ENCODE measurements at places on chromosomes 3 and 15.
A peak's percentile ranks its signal among the peaks of the same experiment; 100 is the strongest.

- no peak for ATAC-seq
Observed at GRCh38 chr15:79973456-79974195, 2.6 kb upstream of the BCL2A1 start.

DNA sequence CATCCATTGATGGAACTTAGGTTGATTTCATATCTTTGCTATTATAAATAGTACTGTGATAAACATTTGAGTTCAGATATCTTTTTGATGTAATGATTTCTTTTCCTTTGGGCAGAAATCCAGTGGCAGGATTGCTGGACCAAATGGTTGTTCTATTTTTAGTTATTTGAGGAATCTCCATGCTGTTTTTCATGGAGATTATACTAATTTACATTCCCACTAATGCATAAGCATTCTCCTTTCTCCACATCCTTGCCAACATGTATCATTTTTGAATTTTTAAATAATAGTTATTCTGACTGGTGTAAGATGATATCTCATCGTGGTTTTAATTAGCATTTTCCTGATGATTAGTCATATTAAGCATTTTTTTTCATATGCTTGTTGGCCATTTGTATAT, 144.0 kb upstream of the SUCLG2 start:
- no peak for ATAC-seq

DNA sequence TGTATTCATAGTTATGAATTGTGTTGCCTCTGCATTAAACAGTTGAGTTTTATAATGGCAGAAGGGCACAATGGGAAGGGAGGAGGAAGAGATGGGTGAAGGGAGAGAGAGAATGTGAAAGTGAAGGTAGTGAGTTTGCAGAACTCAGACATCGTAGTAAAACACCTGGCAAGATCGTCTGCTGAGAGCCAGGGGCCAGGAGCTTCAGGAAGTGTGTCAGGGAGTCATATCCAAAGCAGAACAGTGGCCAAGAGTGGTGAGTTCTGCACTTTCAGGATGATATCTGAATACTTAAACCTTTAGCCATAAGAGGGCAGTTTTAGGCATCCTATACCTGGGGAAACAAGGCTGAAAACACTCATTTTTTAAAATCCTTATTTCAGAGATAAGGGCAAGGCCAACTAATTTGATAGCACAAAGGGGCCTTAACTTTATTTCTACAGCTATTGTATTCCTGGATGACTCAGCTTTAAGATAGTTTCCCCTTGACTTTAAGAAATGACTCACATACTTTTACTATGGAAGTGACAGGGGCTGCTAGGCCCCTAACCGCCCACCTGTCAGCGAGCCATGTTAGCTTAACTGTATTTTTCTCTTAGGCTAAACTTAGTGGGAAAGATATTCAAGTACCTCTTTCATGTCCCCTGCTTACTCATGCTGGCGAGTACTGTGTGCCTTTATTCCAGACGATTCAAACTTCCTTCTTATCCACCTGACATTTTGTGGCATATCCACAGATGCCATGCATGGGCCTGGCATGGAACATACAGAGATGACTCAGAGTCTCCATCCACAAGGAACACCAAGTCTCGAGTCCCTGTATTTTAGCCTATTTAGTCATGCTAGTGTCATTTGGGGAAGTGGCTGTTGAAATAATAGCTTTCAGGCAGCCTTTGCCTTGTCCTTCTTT, 53.9 kb downstream of the RLBP1 start:
- ATAC-seq: peak; percentile 23

- no peak for ATAC-seq
Observed at GRCh38 chr3:192812743-192813383, 85.5 kb upstream of the FGF12 start.

All from gastroesophageal sphincter (tissue), 4 donors.